ENCODE measurements at places on chromosomes 2 and 18.

DNA sequence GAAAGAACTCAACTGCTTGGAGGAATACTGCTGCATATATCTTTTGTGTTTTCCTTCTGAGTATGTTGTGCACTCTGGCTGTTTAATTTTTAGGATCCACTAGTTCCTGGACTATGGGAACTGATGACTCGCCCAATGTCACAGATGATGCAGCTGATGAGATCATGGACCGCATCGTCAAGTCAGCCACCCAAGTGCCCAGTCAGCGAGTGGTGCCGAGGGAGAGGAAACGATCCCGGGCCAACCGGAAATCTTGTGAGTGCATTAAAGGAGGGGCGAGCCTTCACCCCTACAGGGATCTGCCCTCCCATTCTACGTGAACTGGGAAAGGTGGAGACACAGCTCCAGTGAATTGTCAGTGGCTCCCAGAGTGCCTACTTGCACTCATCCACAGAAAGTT lies 59.6 kb downstream of the TPGS2 start:
- DNase-seq = no peak

DNA sequence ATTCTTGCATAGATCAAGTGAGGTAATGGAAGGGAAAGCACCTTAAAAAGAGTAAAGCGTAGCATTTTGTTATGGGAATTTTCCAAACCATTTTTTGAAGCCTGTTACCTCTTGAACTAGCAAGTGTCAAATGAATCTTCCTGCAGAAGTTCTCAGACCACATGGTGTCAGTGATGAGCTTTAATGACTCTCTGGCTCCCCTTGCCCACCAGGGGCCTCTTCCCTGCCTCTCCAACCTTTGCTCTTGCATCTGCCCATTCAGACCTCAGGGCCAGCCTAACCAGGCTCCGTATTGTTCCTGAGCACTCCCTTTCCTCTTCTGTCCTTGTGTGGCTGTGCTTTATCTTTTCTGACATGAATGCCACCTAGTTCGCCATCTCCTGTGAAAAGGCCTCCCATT lies 155.9 kb downstream of the DIS3L2 start:
- no peak for DNase-seq

- DNase-seq = no peak
Measured at GRCh38 chr18:45163871-45164270, 451.4 kb upstream of the SLC14A2 start.

- DNase-seq = no peak
Measured at GRCh38 chr2:238231251-238231793, 8.5 kb downstream of the HES6 start.

GRCh38 chr18:14976736-14977430 lies 228.9 kb downstream of the ANKRD30B start:
- no peak for DNase-seq

DNA sequence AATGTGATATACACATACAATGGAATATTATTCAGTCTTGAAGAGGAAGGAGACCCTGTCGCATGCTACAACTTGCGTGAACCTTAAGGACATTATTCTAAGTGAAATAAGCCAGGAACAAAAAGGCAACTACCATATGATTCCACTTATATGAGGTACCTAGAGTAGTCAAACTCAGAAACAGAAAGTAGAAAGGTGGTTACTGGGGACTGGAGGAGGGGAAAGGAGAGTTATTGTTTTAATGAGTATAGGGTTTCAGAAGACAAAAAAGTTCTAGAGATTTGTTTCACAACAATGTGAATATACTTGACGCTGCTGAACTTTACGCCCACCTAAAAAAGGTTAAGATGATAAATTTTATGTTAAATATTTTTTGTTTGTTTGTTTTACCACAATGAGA lies 47.0 kb downstream of the CXCR4 start:
- DNase-seq = no peak

- DNase-seq = no peak
Measured at GRCh38 chr2:195498176-195498575, 158.8 kb upstream of the SLC39A10 start.

DNA sequence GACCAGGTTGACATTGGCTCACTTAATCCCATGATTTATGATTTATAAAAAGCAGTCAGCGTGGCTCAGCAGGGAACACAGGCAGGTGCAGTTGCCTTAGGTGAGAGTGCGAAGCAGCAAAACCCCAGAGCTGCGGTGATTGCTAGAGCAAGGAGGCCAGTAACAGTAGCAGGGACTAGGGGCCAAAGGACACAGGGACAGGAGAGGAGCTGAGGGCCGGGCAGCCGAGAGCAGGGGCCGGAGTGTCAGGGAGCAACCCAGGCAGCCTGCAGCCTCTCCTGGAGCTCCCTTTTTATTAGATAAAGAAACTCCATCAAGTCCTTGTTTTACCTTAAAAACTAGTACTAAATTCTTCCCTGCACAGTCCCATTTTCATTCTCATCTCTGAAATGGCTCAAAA lies 4.3 kb downstream of the MC2R start:
- DNase-seq = no peak

GRCh38 chr2:12045864-12046291 lies 299.4 kb downstream of the LPIN1 start:
- no peak for DNase-seq

- DNase-seq = peak; percentile 37
Measured at GRCh38 chr2:111702119-111702803, 181.7 kb downstream of the ANAPC1 start.

DNA sequence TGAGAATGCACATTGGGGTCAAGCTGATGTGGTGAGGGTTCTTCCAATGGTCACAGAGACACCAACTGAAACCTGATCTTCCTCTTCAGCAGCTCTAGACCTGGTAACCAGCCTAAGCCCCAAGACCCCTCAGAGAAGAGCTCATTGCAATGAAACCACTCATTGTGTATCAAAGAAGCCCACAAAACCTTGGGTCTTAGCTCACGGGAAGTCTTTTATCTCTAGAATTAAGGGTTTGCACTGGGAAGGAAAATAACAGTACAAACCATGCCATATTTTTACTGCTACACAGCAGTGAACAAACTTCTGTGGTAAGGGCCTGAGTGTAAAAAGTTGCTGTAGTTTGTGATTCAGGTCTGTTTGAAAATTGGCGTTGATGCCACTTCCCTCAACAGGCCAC lies 8.6 kb upstream of the UBXN4 start:
- no peak for DNase-seq

DNA sequence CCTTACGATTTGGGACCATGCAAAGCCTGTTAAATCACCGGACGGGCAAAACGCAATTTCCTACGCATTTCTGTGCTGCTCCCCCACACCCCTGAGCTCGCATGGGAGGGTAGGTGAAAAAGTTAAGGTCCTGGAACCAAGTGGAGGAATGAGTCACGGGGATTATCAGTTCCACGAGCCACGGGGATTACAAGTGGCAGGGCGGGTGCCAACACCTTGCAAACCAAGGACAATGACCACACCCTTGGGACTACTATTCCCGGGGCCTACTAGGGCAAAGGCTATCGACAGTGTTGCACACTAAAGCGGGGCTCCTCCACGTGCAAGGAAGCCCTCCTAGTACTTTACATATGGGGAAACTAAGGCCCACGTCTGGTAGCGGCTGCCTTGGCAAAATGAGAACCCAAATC lies 447 bp downstream of the RETSAT start:
- peak; percentile 40 for DNase-seq
